ENCODE measurements at places on chromosomes 1 and 21.

GRCh38 chr1:204080163-204080903 lies 7.4 kb downstream of the SOX13 start:
- DNase-seq = peak; percentile 94

- peak; percentile 80 for DNase-seq
Measured at GRCh38 chr1:87956750-87957149, 628.1 kb downstream of the LMO4 start.

GRCh38 chr1:205382561-205382960 lies 25.8 kb upstream of the KLHDC8A start:
- no peak for DNase-seq

DNA sequence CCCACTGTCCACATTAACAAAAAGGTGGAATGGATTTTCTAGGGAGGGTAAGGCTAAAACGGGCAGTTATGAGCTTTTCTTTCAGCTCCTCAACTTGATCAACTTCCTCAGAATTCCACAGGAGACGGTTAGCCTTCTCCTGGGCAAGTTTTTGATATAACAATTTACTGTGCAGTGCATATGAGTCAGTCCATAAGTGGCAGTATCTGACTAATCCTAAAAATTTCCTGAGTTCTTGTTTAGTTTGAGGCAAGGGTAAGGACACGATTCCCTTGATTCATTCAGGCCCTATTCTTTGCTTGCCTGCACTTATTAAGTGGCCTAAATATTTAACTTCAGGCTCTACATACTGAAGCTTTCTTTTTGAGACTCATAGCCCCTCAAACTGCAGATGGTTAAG lies 6.2 kb upstream of the AADACL3 start:
- no peak for DNase-seq

- no peak for DNase-seq
Measured at GRCh38 chr21:42489006-42489563, 6.9 kb downstream of the RSPH1 start.

- no peak for DNase-seq
Measured at GRCh38 chr1:74010206-74010605, 187.8 kb downstream of the LRRIQ3 start.

GRCh38 chr1:54352755-54353154 lies 53.4 kb downstream of the SSBP3 start:
- no peak for DNase-seq

DNA sequence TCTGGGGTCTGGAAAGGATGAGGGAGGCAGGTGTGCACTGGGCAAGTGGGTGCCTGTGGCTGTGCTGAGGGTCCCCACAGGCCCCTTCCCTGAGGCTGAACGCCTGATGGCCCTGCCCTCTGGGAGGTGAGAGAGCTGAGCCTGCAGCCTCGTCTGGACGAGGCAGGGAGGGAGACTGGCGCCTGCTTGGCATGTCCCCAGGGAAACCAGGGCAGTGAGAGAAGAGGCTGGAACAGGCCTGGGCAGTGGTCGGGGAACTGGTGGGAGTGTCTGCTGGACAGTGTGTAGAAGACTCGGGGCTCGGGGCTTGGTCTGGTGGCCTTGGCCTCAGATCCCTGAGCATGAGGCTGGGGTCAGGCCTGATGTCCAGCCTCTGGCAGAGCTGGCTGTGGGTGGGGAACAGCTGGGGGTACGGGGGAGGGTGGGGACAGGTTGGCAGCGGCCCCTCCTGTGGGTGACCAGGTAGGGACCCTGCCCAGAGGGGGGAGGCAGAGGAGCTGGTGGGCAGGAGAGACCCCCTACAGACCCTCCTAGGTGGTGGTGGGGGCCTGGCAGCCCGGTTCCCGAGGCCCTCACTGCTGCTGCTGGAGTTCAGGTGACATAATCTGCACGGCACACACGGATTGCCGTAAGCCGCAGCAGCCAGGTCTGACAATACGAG lies 30.8 kb upstream of the PLCH2 start:
- peak; percentile 33 for DNase-seq

GRCh38 chr1:17834561-17835100 lies 79.5 kb downstream of the ACTL8 start:
- DNase-seq = no peak
